ENCODE measurements at places on chromosomes 5 and 9.
A peak's percentile ranks its signal among the peaks of the same experiment; 100 is the strongest.

DNA sequence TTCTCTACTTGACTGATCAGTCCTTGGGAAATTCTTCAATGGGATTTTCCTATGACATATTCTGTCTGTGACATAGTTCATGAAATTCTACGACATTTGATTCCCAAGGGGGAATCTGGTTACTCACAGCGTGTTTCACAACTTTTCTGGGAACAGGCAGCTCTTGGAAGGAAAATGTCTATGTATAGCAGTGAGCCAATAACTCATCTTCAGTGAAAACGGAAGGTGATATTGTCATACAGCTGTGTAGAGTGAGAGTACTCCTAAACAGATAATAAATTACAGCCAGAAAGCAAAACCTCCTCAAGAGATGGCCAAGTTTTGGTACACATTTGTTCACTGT is 91.4 kb downstream of the C9orf152 start:
- DNase-seq = peak; percentile 93

DNA sequence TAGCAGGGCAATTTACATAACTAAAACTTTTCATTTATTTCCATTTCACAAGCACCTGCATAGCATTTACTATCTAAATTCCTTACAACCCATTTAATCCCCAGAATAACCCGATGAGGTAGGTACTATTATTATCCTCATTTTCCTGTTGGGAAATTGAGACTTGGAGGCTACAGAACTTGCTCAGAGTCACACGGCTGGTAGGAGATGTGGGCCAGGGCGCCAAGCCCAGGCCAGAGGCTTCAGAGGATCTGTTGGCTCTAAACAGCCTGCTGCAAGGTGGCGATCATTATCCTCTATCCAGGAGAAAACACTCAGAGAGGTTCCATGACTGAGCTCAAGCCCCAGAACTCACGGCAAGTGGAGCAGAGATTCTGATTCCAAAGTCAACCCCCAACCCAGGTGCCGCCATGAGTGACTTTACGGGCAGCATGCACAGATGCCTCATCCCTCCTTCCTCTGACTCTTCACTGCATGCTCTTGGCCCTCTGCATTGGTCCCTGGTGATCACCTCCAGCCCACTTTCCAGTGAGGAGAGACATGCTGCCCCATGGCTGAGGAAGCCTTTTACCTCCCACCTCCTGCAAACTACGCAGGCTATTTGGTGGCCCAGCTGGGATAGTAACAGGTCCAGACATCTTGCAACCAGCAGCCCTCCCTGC is 168.4 kb upstream of the FSTL4 start:
- no peak for DNase-seq

DNA sequence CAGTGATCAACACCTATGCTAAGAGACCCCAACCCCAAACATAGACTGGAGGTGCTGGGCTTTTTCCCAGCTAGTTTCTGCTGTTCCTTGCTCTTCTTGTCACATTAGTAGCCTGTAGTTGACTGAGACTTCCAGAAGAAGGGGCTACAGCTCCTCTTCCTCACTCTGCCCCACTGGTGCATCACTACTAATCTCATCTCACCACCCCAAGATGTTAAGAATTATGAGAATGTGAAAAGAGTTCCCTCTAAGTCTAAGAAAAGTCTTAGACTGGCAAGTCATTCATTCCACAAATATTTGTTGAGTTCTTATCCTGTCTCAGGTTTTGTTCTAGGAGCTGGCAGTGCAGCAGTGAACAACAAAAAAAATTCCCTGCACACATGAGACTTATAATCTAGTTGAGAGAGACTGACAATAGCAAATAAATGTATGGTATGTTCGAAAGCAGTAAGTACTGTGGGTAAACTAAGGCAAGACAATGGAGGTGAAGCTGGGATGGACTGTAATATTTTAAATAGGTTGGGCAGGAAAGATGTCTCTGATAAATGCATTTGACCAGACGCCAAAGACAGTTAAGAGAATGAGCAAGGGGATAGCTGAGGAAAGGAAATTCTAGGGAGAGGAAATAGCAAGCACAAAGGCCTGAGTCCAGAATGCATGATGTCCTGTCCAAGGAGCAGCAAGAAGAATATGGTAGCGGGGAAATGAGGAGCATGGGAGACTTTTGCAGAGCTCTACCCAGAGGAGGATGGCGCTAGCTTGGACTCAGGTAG is 92.3 kb downstream of the PTCD2 start:
- DNase-seq = peak; percentile 84

- peak; percentile 60 for DNase-seq
These were observed 260.3 kb upstream of the DAPK1 start for GRCh38 chr9:87237336-87237735.

DNA sequence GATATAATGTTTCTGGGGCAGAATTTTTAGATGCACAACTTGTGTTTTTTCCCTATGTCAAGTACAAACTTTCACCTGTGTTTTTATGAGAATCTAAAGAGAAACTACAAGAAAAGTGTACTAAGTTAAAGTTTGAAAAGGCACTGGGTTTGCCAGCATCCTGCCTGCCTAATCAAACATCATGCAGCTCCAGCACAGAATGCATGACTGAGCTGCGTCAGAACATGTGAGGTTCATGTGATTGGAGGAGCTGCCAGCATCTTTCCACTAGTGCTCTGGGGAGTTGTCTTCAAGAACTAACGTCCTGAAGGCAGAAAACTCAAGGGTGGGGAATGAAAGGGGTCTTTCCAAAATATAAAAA is 46.1 kb upstream of the RIC1 start:
- DNase-seq = peak; percentile 76

DNA sequence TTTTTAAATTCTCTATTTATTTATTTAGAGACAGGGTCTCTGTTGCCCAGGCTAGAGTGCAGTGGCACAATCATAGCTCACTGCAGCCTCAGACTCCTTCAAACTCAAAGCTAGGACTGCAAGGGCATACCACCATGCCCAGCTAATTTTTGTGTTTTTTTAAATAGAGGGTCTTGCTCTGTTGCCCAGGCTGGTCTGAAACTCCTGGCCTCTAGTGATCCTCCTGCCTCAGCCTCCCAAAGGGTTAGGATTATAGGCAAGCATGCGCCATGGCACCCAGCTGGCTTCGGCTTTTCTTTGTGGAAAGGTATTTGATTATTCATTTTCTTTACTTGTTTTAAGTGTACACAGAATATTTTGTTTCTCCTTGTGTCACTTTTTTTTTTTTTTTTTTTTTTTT is 5.2 kb downstream of the ZNF346 start:
- no peak for DNase-seq

GRCh38 chr5:125413496-125414274 is 667.2 kb upstream of the ZNF608 start:
- no peak for DNase-seq

- no peak for DNase-seq
These were observed 933 bp downstream of the NEK6 start for GRCh38 chr9:124258607-124259157.

GRCh38 chr9:9523476-9524139 is 1089.2 kb downstream of the PTPRD start:
- DNase-seq = no peak

GRCh38 chr5:27158171-27158570 is 119.8 kb upstream of the CDH9 start:
- no peak for DNase-seq

- DNase-seq = no peak
These were observed 84.6 kb downstream of the NDUFS4 start for GRCh38 chr5:53645078-53645477.

GRCh38 chr9:7347556-7347955 is 452.0 kb downstream of the DMAC1 start:
- no peak for DNase-seq

- DNase-seq = no peak
These were observed 1.3 kb downstream of the FGF1 start for GRCh38 chr5:142684508-142685041.

DNA sequence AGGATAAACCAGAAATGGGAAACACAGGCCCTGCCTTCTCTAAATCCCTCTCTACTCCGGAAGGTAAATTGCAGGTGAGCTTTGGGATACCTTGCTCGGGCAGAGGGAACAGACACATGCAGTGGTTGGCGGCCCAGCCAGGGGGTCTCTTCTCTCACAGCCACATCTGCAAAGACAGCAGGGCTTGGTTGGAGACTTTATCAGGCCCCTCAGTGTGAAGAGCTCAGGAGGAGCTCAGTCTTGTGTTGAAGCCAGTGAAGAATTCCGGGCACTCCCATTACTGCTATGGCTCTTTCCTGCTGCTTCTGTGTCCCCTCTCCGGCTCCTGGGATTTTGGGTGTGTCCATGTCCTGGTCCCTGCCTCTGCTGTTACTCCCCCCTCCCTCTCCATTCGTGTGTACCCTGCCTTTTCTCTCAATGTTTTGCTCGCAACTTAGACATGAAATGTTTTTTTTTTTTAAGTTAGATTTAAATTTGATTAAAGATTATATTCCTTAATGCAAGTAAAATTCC is 99.8 kb downstream of the TRIO start:
- no peak for DNase-seq

GRCh38 chr5:192970-193831 is 1.9 kb downstream of the LRRC14B start:
- DNase-seq = no peak

DNA sequence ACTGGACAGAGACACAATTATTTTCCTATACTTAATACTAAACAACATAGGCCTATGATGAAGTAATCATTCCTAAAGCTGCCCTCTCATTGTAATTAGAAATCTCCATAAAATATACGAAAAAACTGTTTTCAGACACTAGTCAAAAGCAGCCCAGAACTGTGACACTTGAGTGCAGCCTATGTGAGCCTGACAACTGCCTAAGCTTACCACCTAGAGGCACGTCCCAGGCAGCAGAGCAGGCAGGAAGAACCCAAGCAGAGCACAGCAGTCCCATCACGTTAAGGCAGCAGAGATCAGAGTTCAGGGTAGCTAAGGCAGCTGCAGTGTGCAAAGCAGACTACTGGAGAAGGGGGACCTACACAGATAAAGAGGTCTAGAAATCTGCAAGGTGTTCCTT is 46.4 kb downstream of the GOLPH3 start:
- DNase-seq = no peak

DNA sequence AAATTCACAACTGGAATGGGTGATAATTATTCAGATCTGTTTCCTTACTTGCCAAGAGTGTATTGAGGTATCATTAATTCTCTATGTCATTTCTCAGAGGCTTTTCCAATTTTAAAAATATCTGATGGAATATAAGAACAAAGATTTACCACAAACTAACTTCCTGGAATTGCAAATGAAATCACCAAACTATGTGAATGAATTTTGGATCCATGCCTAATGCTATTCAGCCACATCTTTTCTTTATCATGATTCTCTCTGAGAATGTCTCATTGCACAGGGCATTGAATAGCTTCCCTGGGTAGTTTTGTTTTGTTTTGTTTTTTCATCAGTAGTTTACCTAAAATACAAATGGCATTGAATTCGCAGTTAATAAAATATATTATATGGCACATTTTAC is 146.9 kb upstream of the FBN2 start:
- peak; percentile 83 for DNase-seq

GRCh38 chr5:88769165-88769564 is 113.8 kb downstream of the MEF2C start:
- peak; percentile 73 for DNase-seq

DNA sequence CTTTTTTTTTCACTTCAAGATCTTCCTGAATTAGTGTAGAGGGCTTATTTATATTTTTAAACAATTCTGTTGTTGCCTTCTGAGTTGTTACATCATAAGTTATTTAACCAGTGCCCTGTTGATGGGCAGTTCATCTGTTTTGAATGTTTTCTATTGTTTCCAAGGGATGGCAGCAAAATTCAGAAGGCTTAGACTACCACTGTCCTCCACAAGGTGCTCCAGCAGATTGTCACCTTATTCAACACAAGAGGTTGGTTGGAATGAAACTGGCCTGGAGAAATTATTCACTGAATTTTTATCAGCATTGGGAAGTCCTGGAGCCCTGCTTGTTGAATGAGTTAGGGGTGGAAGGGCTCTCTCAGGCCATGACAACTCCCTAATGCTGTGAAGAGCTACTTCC is 1.3 kb upstream of the KLHL9 start:
- DNase-seq = no peak

GRCh38 chr5:65925044-65925600 is 1.3 kb upstream of the ERBIN start:
- DNase-seq = peak; percentile 68

DNA sequence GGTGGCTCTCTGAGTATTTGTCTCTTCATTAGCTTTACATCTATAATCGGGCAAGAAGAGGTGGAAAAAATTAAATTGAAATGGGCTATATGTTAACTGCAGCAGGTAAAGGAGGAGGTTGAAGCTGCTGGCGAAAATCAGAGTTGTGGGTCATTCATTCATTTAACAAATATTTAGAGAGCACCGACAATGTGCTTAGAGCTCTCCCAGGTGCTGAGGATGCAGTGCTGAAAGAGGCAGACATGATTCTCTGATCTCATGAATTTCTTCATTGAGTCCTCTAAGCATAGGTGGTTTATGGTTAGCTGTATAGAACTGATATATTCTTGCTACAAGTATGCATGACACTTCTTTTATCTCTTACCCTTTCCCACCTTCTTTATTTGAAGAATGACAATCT is 243.4 kb downstream of the RFX3 start:
- no peak for DNase-seq

DNA sequence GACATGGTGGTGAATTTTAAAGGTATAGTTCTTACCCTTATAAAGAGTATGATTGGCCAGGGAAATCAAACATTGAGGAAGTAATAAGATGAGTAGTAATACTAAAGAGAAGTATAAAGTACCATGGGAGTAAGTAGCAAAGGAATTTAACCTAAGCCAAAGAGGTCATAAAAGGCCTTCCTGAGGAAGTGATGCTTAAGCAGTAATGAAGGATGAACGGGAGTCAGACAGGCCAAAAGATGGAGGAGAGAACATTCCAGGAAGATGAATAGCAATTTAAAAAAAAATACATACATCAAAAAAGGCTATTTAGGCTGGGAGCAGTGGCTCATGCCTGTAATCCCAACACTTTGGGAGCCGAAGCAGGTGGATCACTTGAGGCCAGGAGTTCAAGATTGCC is 29.0 kb downstream of the KLHL3 start:
- DNase-seq = peak; percentile 24

- no peak for DNase-seq
These were observed 26.1 kb upstream of the FCN1 start for GRCh38 chr9:134943836-134944235.

DNA sequence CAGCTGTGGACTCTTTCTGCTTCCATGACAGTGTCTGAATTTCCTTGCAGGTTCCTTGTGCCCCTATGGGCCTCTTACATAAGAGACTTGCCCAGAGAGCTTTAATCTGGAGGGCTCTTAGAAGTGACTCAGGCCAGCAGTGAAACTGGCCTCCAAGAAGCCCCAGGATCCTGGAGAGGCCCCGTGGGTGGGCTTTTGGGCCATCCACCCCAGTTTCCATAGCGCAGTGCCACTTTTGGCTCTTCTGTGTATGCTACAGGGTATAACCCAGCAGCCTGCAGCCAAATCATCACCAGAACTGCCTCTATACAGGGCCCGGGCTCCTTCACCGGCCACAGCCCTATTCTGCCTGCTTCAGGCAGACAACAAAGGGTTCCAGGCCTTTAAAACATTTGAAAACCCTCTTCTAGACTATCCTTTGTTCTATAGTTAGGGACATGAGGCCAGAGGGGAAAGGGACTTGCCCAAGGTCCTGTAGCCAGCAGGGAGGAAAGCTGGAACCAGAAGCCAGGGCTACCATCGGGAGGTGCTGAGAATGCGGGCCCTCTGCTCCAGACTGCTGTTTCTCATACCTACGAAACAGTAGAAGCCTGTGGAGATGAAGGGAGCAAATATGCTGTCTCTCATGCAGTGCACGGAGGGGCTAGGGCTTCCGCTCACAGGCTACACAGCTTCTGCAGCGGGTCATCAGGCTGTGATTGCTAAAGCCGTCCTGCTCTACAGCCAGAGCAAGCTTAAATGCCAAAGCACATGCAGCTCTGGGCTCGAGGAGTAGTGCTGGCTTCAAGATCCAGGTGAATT is 18.0 kb downstream of the SH3PXD2B start:
- no peak for DNase-seq

- no peak for DNase-seq
These were observed 417.7 kb downstream of the SEMA5A start for GRCh38 chr5:9128136-9128535.

- DNase-seq = no peak
These were observed 18.3 kb upstream of the CAMSAP1 start for GRCh38 chr9:135925496-135926133.

Data from fibroblast of skin of abdomen (primary cell).